ENCODE measurements at places on chromosomes 5 and 9.

- no peaks in the 10 kb centered on the region for H3K36me3 ChIP-seq
- no peaks in the 10 kb centered on the region for H3K27me3 ChIP-seq
- no peak overlapping the region for H3K27ac ChIP-seq
- no peak overlapping the region for H3K4me3 ChIP-seq
- DNase-seq = no peak
Observed at GRCh38 chr5:99004960-99005359, 76.2 kb upstream of the CHD1 start.

DNA sequence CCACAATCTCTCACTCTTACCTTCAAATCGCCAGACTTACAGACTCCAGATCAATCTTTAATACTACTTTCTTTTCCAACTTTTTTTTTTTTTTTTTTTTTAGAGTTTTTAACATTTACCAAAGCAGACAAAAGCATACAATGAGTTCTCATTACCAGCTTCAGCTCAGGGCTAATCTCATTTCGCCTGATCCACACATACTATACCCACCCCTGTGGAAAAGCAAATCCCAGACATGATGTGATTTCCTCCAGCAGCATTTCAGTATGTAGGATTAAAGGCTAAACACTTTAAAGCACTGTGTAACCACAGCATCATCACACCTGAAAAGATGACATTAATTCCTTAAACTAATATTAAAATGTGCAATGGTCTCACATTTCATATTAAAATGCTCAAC lies 138.8 kb upstream of the RETREG1 start:
- H3K4me3 ChIP-seq = no peak overlapping the region
- peak overlapping the region; percentile 73 for H3K27ac ChIP-seq
- H3K27me3 ChIP-seq = no peaks in the 10 kb centered on the region
- peaks cover 47% of the 10 kb centered on the region for H3K4me1 ChIP-seq
- no peak for DNase-seq

- H3K4me3 ChIP-seq = no peak overlapping the region
- H3K27me3 ChIP-seq = peaks cover 3% of the 10 kb centered on the region
- no peaks in the 10 kb centered on the region for H3K36me3 ChIP-seq
- H3K4me1 ChIP-seq = no peaks in the 10 kb centered on the region
- H3K27ac ChIP-seq = no peak overlapping the region
Observed at GRCh38 chr9:93171261-93171990, 12.5 kb upstream of the WNK2 start.

DNA sequence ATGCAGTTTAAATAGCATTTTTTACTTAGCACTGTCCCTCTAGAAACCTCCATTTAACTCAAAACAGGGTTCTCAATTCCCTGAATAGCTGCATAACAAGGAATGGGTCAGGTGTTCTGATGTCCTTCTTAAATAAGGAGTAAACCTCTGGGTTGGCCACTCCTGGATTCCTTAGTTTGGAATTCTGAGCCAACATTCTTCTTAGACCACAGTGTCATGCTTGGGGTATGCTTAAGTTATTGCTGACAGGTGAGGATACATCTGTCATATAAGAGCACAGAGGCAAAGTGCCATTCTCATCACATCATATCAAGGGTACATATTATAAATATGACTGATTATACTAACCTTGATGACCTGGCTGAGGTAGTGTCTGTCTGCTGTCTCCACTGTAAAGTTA lies 179.9 kb upstream of the SEMA6A start:
- H3K27me3 ChIP-seq = peaks cover 3% of the 10 kb centered on the region
- no peak overlapping the region for H3K4me3 ChIP-seq
- H3K27ac ChIP-seq = peak overlapping the region; percentile 63
- peaks cover 56% of the 10 kb centered on the region for H3K4me1 ChIP-seq
- H3K36me3 ChIP-seq = peaks cover 25% of the 10 kb centered on the region
- DNase-seq = no peak

- no peak for DNase-seq
- H3K27ac ChIP-seq = peak overlapping the region; percentile 22
- peak overlapping the region; percentile 90 for H3K4me3 ChIP-seq
- H3K36me3 ChIP-seq = peaks cover 11% of the 10 kb centered on the region
- peaks cover 14% of the 10 kb centered on the region for H3K4me1 ChIP-seq
- no peaks in the 10 kb centered on the region for H3K27me3 ChIP-seq
Observed at GRCh38 chr9:35730486-35730854, 1.5 kb downstream of the TLN1 start.

GRCh38 chr5:100761192-100761591 lies 141.9 kb downstream of the ST8SIA4 start:
- peaks cover 43% of the 10 kb centered on the region for H3K27me3 ChIP-seq
- H3K27ac ChIP-seq = no peak overlapping the region
- H3K4me1 ChIP-seq = peaks cover 21% of the 10 kb centered on the region
- no peak for DNase-seq
- H3K4me3 ChIP-seq = no peak overlapping the region
